NCI-H1417 (cell line): ENCODE measurements at places on chromosomes 3 and 15.

- DNase-seq = no peak
These were observed 95.8 kb upstream of the UMPS start for GRCh38 chr3:124634210-124635168.

GRCh38 chr3:70889162-70890019, 577.0 kb upstream of the MDFIC2 start:
- no peak for DNase-seq

DNA sequence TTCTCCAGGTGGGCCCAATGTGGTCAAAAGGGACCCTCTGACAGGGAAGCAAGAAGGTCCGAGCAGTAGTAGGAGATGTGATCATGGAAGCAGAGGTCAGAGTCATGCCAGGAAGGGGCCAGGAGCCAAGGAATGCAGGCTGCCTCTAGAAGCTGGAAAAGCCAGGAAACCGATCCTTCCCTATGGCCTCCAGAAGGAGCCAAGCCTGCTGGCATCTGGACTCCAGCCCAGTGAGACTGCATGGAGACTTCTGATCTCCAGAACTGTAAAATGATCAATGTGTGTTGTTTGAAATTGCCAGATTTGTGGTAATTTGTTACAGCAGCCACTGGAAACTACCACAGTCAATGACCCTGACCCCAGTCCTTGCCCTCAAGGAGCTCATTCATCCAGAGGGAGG, 56.8 kb upstream of the SPATA12 start:
- DNase-seq = no peak

DNA sequence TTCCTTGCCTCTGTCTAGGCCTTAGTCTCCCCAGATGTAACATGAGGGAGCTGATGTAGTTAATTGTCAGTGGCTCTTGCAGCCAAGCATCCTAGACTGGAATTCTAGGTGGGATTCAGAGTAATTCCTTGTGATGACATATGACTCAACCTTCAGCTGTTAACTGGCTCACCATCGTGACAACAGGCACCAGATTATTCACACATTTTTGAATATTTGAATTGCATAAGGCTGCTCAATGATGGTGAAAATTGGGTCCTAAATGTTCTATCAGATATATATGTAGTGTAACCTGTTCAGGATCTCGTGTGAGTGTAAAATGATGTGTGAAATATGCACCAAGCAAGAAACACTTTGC, 405.1 kb downstream of the LPP start:
- DNase-seq = no peak

GRCh38 chr3:191873736-191874135, 412.8 kb downstream of the PYDC2 start:
- DNase-seq = no peak

DNA sequence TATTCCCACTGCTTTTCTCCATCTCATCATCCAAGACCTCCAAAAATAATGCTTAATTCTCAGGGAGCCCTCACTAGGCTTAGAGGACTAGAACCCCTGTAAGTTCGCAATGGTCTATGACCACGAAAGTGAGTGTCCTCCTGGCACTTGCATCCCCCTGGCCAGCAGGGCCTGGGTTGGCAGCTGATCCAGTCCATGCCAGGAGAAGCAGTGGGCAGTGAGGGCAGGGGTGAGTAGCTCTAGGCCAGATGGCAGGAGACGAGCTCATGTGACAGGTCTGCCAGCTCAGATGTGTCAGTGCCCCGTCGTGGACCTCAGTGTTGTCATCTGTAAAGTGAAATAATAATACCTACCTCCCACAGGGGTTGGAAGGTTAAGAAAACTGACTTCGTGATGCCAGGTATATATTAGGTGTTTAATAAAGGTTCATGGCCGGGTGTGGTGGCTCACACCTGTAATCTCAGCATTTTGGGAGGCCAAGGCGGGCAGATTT, 11.1 kb downstream of the GP5 start:
- DNase-seq = no peak

DNA sequence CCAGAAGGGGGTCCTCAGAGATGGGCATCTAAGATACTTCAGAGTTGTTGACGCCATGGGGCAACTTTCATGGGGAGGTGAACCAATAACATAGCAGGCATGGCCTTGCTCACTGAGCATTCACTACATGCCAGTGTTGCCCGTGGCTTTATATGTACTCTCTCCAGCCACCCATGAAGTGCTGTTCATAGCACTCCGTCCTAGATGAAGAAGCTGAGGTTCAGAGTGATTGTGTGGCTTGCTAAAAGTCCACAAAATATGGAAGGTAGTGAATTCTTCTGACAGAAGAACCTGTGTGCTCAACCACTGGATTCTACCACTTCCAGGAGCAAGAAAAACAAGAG, 9.8 kb upstream of the SEMA4B start:
- no peak for DNase-seq

DNA sequence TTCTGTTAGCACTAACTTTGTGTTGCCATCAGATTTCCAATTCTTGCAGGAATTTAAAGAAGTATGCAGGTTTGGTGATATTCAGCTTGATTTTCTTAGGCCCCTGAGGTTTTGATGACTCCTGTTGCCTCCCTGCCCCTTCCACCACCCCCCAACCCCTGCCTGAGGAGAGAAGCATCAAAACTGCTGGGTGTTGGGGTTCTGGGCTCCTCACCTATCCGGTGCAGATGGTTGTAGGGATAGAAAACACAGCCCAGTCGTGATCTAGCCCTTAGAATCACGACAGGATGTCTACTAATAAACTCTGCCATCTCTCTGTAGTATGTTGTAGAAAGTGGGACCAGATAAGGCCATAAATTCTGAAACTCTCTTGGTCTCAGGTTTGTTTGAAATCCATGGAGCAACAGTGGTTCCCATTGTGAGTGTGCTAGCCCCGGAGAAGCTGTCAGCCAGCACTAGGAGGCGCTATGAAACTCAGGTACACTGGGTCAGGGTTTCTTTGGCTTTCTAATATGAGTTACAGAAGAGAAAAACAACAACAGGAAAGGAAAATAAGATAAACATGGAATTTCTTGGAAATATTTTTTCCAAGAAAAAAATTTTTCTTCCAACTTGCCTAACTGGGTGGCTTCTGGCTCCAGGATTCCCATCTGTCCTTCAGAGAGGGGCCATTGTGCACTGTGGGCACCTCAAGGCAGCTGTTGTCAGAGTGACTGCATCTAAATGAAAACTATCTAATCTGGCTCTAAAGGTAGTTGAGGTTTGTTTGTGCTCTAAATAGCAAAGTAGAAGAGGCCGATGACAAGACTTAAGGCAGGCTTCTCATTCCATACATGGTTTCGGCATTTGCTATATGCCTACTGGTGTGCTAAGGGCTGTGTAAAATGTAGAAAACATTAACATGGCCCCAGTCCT, 8.7 kb downstream of the SRP14 start:
- DNase-seq = no peak

DNA sequence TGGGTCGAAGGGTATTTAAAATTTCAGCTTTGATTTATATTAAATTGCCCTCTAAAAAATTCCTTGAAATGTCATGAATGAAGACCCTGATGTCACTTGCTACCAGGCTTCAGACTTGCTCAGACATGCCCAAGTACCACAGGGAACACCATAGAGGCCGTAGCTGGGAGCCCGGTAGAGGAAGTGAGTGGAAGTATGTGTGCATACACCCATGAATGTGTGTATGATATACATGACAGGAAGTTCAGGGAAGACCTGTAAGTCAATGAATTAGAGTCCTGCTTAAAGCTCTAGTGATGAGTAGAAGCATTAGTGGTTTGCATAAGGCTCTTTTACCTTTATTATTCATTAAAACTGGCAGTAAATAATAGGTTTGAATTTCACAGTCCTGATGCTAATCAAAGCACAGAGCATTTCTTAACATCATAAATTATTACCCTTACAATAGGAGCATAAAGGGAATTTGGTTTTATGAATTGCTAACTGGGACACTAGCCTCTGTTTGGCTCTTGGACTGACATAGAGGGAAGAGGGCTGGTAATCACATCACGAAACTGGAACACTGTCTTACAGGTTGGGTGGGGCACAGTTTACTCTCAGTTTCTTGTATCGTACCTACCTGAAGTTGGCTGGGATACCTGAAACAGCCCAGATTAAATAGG, 144.4 kb downstream of the CHST2 start:
- DNase-seq = no peak
